ENCODE measurements at places on chromosomes 6 and 20. TPM values are rescaled to one million over a fixed set of nuclear protein-coding genes. Genes with fewer than 3 reads are reported as not detected.

DNA sequence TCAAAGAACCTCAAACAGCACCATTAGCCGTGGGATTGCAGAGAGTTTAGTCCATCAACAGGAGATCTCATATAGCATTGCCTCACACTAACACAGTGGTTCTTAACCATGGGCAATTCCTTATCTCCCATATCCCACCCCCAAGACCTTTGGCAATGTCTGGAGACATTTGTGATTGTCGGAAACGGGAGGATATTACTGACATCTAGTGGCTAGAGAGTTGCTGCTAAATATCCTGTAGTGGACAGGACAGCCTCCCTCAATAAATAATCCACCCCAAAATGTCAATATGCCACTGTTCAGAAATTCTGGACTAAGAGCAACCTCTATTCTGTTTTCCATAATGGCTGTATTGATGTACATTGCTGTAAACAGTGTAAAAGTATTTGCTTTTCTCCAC lies 210.1 kb upstream of the CCN2 start:
- peaks cover 4% of the 10 kb centered on the region for H3K27me3 ChIP-seq
- H3K27ac ChIP-seq: no peak overlapping the region
- H3K4me1 ChIP-seq: no peaks in the 10 kb centered on the region
- H3K36me3 ChIP-seq: no peaks in the 10 kb centered on the region

GRCh38 chr6:89509777-89510281 lies 76.9 kb downstream of the ANKRD6 start:
- no peak for DNase-seq
- no peaks in the 10 kb centered on the region for H3K27me3 ChIP-seq
- peaks cover 3% of the 10 kb centered on the region for H3K36me3 ChIP-seq
- H3K4me1 ChIP-seq: peaks cover 8% of the 10 kb centered on the region
- no peak overlapping the region for H3K4me3 ChIP-seq
- H3K27ac ChIP-seq: no peak overlapping the region

GRCh38 chr20:51199920-51200319 lies 177.0 kb upstream of the KCNG1 start:
- H3K4me3 ChIP-seq: no peak overlapping the region
- no peak overlapping the region for H3K27ac ChIP-seq
- no peaks in the 10 kb centered on the region for H3K36me3 ChIP-seq
- H3K27me3 ChIP-seq: peaks cover 4% of the 10 kb centered on the region
- no peak for DNase-seq

- no peaks in the 10 kb centered on the region for H3K36me3 ChIP-seq
- H3K27me3 ChIP-seq: peaks cover 23% of the 10 kb centered on the region
- H3K27ac ChIP-seq: no peak overlapping the region
- no peak for DNase-seq
These were observed 32.8 kb downstream of the TCF15 start for GRCh38 chr20:577167-577791.

Gene FILIP1
- 2.0 TPM for total RNA-seq

DNA sequence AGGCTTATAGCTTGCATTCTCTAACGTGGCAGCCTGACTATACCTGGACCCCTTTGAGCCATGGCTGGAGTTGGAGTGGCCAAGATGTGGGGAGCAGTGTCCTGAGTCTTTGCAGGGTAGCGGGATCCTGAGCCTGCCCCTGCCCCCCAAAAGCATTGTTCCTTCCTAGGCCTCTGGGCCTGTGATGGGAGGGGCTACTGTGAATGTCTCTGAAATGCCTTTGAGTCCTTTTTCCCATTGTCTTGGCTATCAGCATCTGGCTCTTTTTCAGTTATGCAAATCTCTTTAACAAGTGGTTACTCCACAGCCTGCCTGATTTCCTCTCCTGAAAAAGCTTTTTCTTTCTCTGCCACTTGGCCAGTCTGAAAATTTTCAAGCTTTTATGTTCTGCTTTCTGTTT lies 17.0 kb upstream of the PRL start:
- no peak for DNase-seq
- H3K4me3 ChIP-seq: no peak overlapping the region
- H3K36me3 ChIP-seq: peaks cover 13% of the 10 kb centered on the region
- H3K4me1 ChIP-seq: no peaks in the 10 kb centered on the region

- no peak for DNase-seq
- peaks cover 42% of the 10 kb centered on the region for H3K27me3 ChIP-seq
- H3K27ac ChIP-seq: no peak overlapping the region
- no peak overlapping the region for H3K4me3 ChIP-seq
- H3K36me3 ChIP-seq: no peaks in the 10 kb centered on the region
These were observed 31.0 kb upstream of the ZNFX1 start for GRCh38 chr20:49308875-49309274.

GRCh38 chr20:51573576-51574243 lies 31.2 kb upstream of the NFATC2 start:
- no peak overlapping the region for H3K27ac ChIP-seq
- no peak overlapping the region for H3K4me3 ChIP-seq
- H3K4me1 ChIP-seq: no peaks in the 10 kb centered on the region
- peaks cover 14% of the 10 kb centered on the region for H3K27me3 ChIP-seq
- no peak for DNase-seq
